Uterus (tissue), 4 donors: ENCODE measurements at places on chromosomes 3 and 15. TPM values are rescaled to one million over a fixed set of nuclear protein-coding genes. Genes with fewer than 3 reads are reported as not detected.

MESP1 gene
- 6.5 TPM for total RNA-seq

SMCO1 gene
- total RNA-seq: not detected

GOLGA8T gene
- total RNA-seq: not detected

SPESP1 gene
- 5.6 TPM for total RNA-seq

SRPRB gene
- 12.0 TPM for total RNA-seq

TUSC7 gene
- not detected for total RNA-seq

ANKRD34C gene
- total RNA-seq: not detected

RTP1 gene
- not detected for total RNA-seq

- H3K4me1 ChIP-seq: no peaks in the 10 kb centered on the region
- no peaks in the 10 kb centered on the region for H3K27me3 ChIP-seq
- H3K36me3 ChIP-seq: no peaks in the 10 kb centered on the region
- no peak overlapping the region for H3K4me3 ChIP-seq
- no peak for DNase-seq
These were observed 37.8 kb downstream of the CFAP100 start for GRCh38 chr3:126432361-126433104.

- H3K27ac ChIP-seq: peak overlapping the region; percentile 91
- H3K4me3 ChIP-seq: peak overlapping the region; percentile 100
- H3K27me3 ChIP-seq: no peaks in the 10 kb centered on the region
- no peaks in the 10 kb centered on the region for H3K36me3 ChIP-seq
- H3K4me1 ChIP-seq: no peaks in the 10 kb centered on the region
- no peak for DNase-seq
These were observed 708 bp downstream of the SEC22A start for GRCh38 chr3:123202451-123202850.

DNA sequence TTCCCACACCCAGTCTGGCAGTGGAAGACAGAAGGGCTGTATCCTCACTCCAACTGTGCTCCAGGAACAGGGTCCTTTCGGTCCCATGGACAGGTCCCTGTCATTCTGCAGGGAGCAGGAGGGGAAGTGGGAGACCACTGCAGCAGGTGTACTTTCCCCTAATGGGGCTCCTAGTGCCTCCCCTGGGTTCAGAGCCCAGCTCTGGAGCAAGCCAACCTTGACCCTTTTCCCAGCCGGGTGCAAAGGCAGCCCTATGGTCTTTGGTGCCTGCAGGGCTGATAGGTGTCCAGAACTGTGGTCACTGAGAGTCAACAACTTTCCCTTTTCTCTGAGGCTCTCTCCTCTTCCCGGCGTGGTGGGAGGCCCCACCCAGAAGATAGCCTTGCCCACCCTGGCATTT lies 26.8 kb downstream of the MAGEF1 start:
- no peak overlapping the region for H3K27ac ChIP-seq
- no peak overlapping the region for H3K4me3 ChIP-seq
- H3K36me3 ChIP-seq: no peaks in the 10 kb centered on the region
- no peak for DNase-seq
- peaks cover 10% of the 10 kb centered on the region for H3K4me1 ChIP-seq

- no peaks in the 10 kb centered on the region for H3K36me3 ChIP-seq
- no peak for DNase-seq
These were observed 156.0 kb downstream of the PDE8A start for GRCh38 chr15:85137489-85138168.

DNA sequence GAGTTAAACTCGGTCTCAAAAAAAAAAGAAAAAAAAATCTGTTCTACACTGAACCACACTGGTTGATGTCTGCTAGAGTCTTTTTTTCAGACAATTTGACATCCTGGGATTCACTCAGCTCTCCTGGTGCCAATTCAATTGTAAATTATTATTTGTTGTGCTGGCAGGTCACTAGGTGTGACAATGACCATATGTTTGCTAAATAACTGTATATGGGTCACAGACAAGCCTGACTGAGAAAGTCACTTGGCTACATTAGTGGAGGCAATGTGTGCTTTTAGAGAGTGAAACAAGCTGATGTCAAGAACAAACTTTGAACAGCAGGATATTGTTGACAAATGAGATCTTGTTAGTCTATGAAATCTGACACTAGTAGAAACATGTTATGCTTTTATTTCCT lies 1379.1 kb downstream of the ZPLD1 start:
- no peaks in the 10 kb centered on the region for H3K36me3 ChIP-seq
- no peaks in the 10 kb centered on the region for H3K27me3 ChIP-seq
- no peak overlapping the region for H3K4me3 ChIP-seq
- DNase-seq: no peak
- H3K27ac ChIP-seq: no peak overlapping the region
- H3K4me1 ChIP-seq: no peaks in the 10 kb centered on the region

- no peaks in the 10 kb centered on the region for H3K4me1 ChIP-seq
- H3K36me3 ChIP-seq: no peaks in the 10 kb centered on the region
- peak overlapping the region; percentile 77 for H3K27ac ChIP-seq
These were observed 8.9 kb downstream of the XIRP1 start for GRCh38 chr3:39183211-39184080.

GRCh38 chr3:48082580-48083184 lies 66.5 kb upstream of the MAP4 start:
- H3K4me1 ChIP-seq: no peaks in the 10 kb centered on the region
- no peak overlapping the region for H3K4me3 ChIP-seq
- H3K27ac ChIP-seq: no peak overlapping the region

- peaks cover 7% of the 10 kb centered on the region for H3K4me1 ChIP-seq
- H3K36me3 ChIP-seq: no peaks in the 10 kb centered on the region
- H3K27ac ChIP-seq: no peak overlapping the region
- H3K27me3 ChIP-seq: no peaks in the 10 kb centered on the region
- DNase-seq: no peak
These were observed 63.7 kb downstream of the SLC12A8 start for GRCh38 chr3:125148836-125149235.

DNA sequence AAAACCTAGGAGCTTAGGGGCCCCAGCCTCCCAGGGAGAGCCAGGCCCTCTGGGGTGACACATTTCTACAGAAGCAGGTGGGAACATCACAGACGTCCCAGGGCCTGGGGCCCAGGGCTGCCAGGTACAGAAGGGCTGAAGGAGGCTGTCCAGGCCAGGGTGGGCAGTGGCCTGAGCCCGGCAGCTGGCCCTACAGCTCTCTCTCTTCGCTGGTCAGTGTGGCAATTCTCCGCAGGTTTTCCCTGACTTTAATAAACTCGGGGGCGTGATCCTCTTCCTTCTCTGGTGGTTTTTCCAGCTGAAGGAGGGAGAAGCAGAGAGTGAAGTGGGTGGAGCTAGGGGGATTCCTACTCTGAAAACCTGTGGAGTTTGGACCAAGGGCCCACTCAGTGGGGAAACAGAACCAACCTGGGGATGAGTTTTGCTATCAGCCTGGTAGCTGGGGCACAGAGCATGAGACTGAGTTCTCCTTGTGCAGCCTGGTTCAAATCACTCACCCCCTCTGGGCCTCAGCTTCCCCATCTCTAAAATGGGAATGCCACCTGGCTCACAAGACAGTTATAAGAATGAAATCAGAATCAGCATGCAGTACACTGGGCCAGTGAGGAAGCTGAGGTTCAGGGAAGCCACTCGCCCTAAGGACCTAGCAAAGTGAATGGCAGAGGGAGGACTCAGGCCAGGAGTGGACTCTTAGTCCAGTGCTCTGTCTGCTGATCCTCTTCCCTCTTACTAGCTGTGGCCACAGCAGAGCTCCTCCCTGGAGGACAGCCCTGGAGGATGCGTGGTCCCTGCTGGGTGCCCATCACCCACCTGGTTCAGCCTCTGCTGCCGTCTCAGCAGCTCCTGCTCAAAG lies 10.6 kb downstream of the FAM107A start:
- DNase-seq: no peak
- H3K27ac ChIP-seq: no peak overlapping the region
- H3K4me3 ChIP-seq: no peak overlapping the region
- no peaks in the 10 kb centered on the region for H3K27me3 ChIP-seq
- H3K36me3 ChIP-seq: no peaks in the 10 kb centered on the region
